Mucosa of gallbladder (tissue), 1 donor: ENCODE measurements at places on chromosomes 13 and 19.

DNA sequence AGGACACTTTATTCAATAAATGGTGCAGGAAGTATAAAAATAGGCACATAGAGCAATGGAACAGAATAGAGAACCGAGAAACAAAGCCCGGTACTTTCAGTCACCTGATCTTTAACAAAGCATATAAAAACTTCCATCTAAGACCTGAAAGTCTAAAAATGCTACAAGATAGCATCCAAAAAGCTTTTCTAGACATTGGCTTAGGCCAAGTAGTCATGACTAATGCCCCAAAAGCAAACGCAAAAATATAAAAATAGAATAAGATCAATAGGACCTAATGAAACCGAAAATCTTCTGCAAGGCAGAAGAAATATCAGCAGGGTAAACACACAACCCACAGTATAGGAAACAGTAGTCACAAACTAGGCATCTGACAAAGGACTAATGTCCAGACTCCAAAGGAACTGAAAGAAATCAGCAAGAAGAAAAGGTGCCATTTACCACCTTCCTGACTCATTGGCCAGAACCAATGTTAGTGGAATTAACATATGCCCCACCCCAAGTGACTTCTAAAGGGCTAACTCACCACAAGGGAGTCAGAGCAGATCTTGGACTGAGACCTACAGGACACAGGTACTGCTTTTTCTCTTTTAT, 40.8 kb upstream of the CEACAM21 start:
- DNase-seq: no peak

GRCh38 chr13:51539887-51540286, 44.4 kb upstream of the WDFY2 start:
- no peak for DNase-seq

- DNase-seq: no peak
Measured at GRCh38 chr13:34967851-34968562, 25.9 kb downstream of the NBEA start.

- no peak for DNase-seq
Measured at GRCh38 chr13:31385540-31385939, 185.8 kb downstream of the B3GLCT start.

DNA sequence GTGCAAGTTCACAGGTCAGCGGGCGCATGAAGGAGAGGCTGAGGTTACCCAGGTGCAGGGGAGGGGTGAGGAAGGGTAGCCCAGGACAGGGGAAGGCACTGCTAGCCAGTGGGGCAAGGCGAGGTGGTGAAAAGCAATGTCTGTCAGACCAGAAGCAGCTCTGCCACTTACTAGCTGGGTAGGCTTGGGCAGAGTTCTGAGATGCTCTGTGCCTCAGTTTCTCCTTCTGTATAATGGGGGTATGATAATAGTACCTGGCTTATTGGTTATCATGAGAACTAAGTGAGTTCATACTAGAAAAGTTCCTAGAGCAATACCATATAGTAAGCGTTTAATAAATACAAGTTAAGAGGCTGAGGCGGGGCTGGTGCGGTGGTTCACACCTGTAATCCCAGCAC, 14.3 kb upstream of the SCN1B start:
- no peak for DNase-seq

GRCh38 chr19:18735324-18735723, 51.8 kb downstream of the CRTC1 start:
- no peak for DNase-seq

- DNase-seq: no peak
Measured at GRCh38 chr13:66224663-66225062, 1005.5 kb downstream of the PCDH9 start.

DNA sequence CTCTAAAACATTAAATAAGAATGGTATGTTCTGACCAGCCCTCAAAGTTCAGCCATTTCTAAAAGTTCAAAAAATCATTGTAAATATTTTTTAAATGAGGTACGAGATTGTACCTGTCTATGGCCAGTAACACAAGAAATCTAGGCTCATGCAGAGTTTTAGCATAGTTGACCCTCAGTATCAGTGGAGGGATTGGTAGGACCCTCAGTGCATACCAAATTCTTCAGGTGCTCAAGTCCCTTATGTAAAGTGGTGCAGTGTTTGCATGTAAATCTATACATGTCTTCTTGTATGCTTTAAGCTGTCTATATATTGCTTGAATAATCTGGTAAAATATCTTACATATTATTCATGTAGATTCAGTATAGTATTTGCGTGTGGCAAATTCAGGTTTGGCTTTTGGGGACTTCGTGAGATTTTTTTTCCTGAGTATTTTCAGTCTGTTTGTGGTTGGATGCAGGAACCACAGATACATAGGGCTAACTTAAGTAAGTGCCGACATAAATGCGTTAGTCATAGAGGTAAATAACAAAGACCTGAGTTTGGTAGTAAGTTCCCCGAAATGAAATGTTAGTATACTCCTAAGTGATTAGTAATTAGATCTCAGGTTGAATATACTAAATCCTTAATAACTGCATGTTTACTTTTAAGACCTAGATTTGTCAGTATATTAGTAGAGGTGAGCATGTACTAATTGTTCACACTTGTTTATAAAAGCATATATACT, 7.8 kb downstream of the MIR17HG start:
- DNase-seq: no peak

- DNase-seq: no peak
Measured at GRCh38 chr19:41328157-41328841, 18.3 kb downstream of the CCDC97 start.
